ENCODE measurements at places on chromosomes 5 and 9.
A peak's percentile ranks its signal among the peaks of the same experiment; 100 is the strongest.

GRCh38 chr5:125699860-125700259 lies 723.3 kb upstream of the GRAMD2B start:
- DNase-seq: no peak

GRCh38 chr9:114779352-114779845 lies 26.4 kb downstream of the TNFSF15 start:
- peak; percentile 6 for DNase-seq

GRCh38 chr5:13816126-13816525 lies 128.4 kb downstream of the DNAH5 start:
- DNase-seq: no peak

DNA sequence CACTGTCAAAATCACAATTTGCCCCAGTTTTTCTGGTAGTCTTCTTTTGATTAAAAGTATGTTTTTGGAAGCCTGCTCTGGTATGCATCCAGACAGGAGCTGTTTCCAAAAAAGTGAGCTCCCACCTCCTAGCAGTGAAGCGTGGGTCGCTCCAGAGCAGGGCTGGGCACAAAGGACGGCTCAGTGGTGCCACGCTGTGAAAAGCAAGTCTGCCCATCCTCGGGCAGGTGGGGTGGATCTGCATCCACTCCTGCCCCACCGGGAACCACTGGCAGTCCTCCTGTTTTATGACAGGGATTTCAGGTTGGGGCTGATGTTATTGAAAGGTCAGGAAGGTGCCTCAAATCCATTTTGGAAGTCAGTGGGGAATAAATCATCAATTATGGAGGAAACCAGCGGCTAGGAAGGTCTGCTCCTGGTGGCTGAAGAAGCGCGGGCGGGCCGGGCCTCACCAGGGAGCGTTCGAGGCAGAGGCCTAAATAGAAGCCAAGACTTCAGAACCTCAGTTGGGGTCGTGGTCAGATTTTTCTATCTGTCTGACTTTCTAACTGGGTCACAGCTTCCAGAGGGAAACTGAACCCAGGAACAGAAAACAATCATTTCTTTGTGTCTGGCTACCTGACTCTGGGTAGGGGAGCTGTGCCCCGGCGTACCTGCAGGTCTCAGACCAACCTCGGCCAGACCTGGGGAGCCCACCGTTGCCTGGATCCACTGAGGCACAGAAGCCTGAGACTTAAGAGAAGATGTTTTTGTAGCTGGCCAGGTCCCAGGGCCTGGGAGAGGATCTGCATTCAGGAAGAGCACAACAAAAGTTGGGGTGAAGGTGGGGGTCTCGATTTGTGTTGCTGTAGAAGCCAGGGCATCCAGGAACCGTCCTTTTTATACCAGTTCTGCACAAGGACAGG lies 168.1 kb downstream of the PAX5 start:
- DNase-seq: no peak

GRCh38 chr5:40402007-40402364 lies 277.7 kb upstream of the PTGER4 start:
- peak; percentile 90 for DNase-seq

GRCh38 chr9:77887662-77888061 lies 143.9 kb downstream of the GNAQ start:
- no peak for DNase-seq

GRCh38 chr5:151574444-151574996 lies 16.6 kb downstream of the FAT2 start:
- no peak for DNase-seq
